ENCODE measurements at places on chromosomes 5 and 9.

GRCh38 chr5:171825051-171825450 lies 39.4 kb downstream of the SMIM23 start:
- DNase-seq: no peak

DNA sequence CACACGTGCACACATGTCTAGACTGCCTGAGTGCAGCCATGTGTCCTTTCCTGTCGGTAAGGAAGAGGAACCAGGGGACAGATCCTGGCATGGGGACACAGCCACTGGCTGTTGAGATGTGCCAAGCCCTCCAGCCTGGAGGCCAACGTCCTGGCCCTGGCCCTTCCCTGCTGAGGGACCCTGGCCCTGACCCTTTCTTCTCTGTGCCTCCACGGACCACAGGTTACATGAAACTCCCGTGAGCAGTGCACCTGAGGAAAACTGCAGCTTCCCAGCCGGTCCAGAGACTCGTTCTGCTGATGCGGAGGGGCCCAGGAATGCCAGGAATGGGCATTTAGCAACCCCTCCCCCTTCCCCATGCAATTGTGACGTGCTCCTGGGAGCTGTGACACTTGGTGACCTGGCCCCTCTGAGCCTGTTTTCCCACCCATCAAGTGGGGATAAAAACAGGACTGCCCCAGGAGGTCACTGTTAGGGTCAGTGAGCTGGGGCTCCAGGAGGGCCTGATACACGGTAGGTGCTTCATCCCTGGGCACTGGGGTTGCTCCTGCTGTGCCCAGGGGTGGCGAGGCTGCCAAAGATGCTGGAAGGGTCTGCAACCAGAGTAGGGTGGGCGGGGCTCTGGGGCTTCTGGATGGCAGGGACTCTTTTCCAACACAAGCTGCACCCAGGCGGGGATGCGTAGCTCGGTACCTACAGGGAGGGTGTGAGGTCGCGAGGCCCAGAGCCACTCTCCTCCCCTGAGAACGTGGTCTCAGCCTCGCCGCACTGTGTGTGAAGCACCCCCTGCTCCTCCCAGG lies 151.5 kb downstream of the C9orf50 start:
- no peak for DNase-seq

DNA sequence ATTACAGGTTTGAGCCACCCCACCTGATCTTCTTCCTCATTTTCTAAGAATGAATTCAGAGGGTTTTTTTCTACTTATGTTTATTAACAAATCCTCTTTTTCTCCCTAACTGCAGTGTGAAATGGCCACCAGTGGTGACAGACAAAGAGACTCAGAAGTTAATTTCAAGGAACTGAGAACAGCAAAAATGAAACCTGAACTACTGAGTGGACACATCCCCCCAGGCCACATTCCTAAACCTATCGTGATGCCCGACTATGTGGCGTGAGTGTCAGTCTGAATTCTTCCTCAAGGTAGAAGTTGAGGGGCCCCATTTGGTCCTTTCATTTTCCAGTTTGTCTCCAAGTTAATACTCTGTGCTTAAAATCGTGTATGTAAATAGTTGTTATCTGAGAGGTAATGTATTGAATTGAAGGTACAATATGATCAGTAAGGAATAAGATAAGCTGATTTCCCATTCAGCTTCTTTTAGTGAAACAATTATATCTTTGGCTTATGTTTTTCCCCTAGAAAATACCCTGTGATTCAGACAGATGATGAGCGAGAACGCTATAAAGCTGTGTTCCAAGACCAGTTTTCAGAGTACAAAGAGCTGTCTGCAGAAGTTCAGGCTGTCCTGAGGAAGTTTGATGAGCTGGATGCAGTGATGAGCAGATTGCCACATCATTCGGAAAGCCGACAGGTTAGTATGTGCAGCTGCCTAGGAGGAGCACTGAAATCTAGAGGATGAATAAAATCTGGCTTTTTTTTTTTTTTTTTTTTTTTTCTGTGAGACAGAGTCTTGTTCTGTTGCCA lies 17.7 kb downstream of the MARVELD2 start:
- DNase-seq: no peak

DNA sequence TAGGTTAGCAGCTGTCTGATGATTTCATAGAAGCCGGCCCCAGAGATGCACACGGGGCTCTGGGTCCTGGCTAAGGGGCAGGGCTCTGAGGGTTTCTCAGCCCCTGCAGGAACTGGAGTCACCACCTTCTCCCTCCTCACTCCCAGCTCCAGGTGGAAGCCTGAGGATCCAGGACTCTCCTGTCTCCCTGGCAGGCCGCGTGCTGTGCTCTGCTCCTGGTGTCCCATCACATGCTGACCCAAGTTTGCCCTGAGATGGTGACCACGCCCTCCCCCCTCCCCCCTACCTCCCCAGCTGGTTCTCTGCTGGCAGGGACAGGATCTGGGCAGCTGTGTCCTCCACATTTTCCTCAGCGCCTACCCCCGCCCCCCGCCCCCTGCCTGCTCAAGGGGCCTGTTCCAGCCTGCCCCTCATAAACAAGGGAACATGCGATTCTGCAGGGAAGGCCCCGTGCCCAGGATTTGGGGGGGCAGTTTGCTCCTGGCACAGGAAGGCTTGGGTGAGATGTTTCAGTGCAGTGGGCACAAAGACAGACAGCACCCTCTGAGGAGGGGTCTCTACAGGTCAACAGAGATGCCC lies 87.4 kb downstream of the PSD2 start:
- no peak for DNase-seq

GRCh38 chr9:2771661-2772060 lies 54.4 kb downstream of the KCNV2 start:
- no peak for DNase-seq

- DNase-seq: no peak
Measured at GRCh38 chr5:143693651-143694252, 118.2 kb upstream of the HMHB1 start.

- no peak for DNase-seq
Measured at GRCh38 chr9:1267141-1267570, 217.0 kb downstream of the DMRT2 start.

DNA sequence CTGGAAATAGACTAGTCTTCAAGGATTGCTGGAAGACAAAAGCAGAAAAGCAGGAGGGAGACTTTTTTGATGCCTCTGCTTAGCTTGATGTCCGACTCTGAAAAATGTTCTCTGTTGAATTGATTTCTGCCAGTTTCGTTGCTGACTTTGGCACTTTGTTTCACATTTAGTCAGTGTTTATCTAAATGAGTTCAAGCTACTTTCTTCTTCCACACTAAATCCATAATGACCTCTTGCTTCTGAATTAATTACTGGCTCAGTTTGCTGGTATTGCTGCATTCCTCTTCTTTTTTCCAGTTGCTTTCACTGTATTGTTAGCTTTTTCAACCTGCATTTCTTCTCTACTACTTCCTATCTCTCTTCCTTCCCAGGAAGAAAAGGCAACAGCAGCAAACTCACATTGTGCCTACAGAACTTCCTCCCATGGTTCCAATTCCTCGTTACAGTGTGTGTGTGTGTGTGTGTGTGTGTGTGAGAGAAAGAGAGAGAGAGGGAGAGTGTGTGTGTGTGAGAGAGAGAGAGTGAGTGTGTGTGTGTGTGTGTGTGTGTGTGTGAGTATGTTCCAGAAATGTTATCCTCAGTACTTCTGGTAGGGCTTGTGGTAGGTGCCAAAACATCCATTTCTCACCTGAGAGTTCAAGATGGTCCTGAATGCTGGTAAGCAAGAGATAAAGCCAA lies 234.8 kb downstream of the CSNK1G3 start:
- no peak for DNase-seq

GRCh38 chr5:146199176-146199815 lies 4.1 kb upstream of the RBM27 start:
- DNase-seq: no peak

DNA sequence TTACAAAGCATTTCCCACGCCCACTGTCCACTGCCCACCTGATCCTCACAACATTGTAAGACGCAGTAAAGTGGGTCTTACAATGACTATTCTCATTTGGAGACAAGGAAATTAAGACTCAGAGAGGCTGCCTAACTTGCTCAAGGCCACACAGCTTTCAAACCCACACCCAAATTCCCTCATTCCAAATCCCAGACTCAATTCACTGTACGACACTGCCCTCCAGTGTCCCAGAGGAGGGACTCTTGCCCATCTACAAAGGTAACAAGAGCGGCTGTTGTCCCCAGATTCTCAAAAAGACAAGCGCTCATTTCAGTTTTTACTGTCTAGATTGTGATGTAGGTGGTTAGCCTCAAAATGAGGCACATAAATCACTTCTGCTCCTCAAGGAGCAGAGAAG lies 184.6 kb downstream of the ACTL7B start:
- no peak for DNase-seq

All from pons (tissue), 1 donor.